Fibroblast of skin of left quadriceps (primary cell): ENCODE measurements at places on chromosomes 6 and 20.

DNA sequence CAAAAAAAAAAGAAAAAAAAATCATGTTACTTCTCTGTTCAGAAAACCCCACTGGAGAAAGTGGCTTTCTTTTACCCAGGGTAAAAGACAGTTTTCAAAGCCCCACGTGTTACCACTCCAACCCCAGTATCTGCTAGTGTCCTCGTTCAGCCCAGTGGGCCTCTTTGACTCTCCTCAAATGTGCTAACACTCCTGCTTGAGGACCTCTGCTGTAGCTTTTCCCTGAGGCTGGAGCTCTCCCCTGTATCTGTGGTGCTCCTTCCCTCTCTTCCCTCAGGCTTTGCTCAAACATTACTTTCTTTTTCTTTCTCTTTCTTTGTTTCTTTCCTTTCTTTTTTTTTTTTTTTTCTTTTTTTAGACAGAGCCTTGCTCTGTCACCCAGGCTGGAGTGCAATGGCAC is 15.3 kb downstream of the SEC23B start:
- DNase-seq: no peak

- peak; percentile 93 for DNase-seq
These were observed 61.2 kb downstream of the IGF2R start for GRCh38 chr6:160030103-160030502.

GRCh38 chr6:145600299-145600698 is 135.0 kb downstream of the EPM2A start:
- no peak for DNase-seq

GRCh38 chr6:21284166-21284565 is 309.4 kb upstream of the SOX4 start:
- no peak for DNase-seq

DNA sequence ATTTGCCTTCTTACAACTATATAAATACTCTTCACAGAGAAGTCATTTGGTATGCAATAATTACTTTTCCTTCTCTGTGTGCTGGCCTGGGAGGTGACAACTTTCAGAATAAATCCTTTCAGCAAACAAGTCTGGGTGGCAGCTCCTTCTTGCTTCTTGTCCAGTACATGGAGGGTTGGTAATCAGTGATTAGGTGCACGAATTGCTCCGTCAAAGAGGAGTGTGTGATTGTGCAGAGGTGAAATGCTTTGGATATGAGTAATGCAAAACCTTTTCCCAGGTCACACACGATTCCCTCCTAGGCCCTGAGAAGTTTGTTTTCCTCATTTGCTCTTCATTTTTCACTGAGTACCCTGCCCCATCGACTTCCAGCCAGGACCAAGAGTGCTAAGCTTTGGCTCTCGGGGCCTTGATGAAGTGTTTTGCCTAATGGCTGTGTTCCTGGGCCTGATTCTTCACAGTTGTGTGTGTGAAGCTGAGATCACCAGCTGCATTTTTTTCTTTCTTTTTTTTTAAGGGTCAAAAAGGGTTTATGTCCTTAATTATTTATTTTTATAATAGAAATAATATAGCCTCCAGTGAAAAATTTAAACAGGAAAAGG is 216.5 kb downstream of the ZMYND8 start:
- DNase-seq: no peak
